ENCODE measurements at places on chromosomes 1 and 21. TPM values are rescaled to one million over a fixed set of nuclear protein-coding genes. Genes with fewer than 3 reads are reported as not detected.

DNA sequence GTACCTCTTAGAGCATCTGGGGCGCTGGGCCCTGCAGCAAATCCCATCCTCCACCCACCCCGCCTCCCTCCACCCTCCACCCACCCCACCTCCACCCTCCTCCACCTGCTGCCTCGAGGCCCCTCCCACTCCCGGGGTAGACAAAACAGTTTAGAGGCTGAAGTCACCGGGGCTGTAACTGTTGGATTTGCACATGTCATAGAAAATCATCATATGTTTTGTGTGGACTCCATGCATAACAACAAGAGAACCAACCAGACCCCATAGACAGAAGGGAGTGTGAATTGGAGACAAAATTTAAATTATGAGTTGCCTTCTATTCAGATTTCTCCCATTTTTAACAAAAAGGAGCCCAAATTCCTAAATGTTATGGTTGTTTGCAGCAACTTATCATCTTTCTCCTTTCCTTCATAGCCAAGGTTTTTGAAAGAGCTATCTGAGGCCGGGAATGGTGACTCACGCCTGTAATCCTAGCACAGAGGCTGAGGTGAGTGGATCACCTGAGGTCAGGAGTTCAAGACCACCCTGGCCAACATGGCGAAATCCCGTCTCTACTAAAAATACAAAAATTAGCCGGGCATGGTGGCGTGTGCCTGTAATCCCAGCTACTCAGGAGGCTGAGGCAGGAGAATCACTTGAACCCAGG, 28.2 kb upstream of the LGALS8 start:
- DNase-seq: no peak

- DNase-seq: no peak
Measured at GRCh38 chr1:171754971-171755370, 13.1 kb upstream of the VAMP4 start.

DNA sequence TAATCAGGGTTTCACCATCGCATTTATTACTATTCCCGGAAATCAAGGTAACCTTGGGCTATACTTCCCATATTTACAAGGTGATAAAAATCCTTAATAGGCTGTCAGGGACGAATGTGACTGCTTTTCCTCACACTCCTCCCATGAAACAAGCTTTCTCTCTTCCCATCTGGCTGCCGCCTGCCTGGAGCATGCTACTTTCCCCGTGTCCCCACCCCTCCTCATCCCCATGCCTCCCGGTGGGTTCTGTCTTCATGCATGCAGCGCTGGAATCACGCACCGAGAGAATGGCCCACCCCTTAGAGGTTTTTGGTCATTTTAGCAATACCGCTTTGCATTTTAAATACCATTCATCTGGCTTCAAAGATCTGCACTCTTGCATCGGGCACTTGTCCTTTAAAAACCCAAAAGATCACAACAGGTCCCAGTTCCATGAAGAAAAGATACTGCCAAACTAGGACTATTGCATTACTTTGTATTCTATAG, 339.1 kb downstream of the NTNG1 start:
- DNase-seq: no peak

OR2G6 gene
- total RNA-seq: not detected

DNA sequence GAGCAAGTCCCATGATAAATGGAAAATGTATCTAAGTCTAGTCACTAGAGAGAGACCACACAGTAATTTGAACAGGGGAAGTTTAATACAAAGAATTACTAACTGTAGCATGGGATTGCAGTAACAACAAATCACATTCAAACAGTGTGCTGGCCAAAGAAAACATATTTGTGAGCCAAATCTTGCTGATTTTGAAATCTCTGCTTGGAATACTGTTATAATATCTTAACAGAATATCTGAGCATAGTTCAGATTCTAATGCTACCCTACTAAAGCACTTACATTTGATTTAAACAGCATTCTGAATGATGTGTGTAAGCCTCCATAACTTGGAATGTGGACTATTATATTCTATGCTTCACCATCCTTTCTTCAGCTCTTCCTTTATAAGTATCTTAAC, 270.0 kb upstream of the BRINP3 start:
- DNase-seq: no peak

SLC25A33 gene
- total RNA-seq: 7.5 TPM

DNA sequence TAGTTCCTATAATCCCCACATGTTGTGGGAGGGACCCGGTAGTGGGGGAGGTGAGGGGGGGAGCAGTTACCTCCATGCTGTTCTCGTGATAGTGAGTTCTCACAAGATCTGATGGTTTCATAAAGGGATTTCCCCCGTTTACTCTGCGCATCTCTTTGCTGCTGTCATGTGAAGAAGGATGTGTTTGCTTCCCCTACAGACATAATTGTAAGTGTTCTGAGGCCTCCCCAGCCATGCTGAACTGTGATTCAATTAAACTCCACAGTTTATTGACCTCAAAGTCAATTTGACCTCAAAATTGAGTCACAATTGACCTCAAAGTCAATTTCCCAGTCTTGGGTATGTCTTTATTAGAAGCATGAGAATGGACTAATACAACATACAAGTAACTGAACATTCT, 19.7 kb downstream of the DPH5 start:
- DNase-seq: no peak

- DNase-seq: no peak
Measured at GRCh38 chr1:31696242-31696641, 7.6 kb downstream of the COL16A1 start.
